ENCODE measurements at places on chromosomes 11 and 22. TPM values are rescaled to one million over a fixed set of nuclear protein-coding genes. Genes with fewer than 3 reads are reported as not detected.

MMP3 gene
- 17.8 TPM for total RNA-seq

CLP1 gene
- total RNA-seq = 27.4 TPM

EMID1 gene
- total RNA-seq = 1.4 TPM

PLAAT2 gene
- not detected for total RNA-seq

MADD gene
- 6.9 TPM for total RNA-seq

ADAMTS15 gene
- 1.2 TPM for total RNA-seq

TPBGL gene
- not detected for total RNA-seq

MED17 gene
- 27.1 TPM for total RNA-seq

TPCN2 gene
- total RNA-seq = 2.4 TPM

DNA sequence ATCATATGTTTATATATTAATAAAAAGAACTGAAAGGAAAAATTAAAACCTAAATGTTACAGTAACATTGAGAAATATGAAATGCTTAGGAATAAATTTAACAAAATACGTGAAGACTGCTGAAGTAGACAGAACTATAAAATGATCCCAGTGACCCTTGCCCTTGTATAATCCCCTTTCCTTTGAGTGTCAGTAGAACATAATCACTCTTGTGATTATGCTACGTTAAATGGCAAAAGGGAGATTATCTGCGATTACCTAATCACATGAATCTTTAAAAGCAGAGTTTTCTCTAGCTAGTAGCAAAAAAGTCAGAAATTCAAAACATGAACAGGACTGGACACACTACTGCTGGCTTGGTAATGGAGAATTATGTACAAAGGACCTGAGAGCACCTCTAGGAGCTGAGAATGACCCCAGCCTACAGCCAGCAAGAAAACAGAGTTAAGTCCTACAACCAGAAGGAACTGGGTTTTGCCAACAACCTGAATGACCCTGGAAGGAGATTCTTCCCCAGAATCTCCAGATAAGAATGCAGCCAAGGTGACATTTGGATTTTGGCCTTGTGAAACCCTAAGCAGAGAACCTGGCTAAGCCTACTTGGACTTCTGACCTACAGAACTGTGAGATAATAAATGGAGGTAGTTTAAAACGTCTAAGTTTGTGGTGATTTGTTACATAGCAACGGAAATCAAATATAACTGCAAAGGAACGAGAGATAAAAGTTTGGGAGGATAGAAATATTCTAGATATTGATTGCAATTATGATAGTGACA lies 157.2 kb downstream of the ATG16L2 start:
- no peak for DNase-seq

DNA sequence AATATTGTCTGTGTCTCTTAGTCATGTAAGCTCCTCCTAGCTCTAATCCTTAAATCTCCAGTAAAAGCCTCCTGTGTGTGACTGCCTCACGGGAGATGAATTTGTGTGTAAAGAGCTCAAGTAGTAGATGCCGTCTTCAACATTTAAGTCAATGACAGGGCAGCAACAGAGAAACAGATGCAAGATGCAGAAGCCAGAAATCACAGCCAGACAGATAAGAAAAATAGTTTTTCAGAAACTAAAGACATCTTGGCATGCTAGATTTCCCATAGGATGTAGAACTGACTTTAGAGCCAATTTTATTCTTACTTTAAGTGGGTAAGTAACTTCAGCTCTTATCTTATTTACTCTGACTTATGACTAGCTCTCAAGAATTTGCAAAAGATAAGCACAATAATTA lies 652.8 kb downstream of the KCNA4 start:
- no peak for DNase-seq

DNA sequence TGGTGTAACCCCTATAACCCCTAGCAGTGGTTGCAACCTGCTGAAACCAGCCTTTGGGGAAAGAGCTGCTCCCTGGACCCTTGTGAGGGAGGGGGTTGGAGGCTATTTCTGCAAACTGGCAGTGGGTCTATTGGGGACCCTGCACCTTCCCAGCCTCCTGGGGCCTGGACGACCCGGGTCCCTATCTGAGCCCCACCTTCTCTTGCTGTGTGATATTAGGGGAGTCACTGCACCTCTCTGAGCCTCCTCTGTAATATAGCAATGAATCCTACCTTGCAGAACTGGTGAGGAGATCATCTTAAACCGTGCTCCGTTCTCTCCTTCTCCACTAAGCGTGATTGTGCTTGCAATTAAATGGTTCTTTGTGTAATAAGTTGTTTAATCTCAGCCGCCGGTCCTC lies 24.0 kb upstream of the MPPED1 start:
- no peak for DNase-seq

- DNase-seq = peak; percentile 79
Observed at GRCh38 chr11:41245184-41245583, 214.3 kb downstream of the LRRC4C start.

DNA sequence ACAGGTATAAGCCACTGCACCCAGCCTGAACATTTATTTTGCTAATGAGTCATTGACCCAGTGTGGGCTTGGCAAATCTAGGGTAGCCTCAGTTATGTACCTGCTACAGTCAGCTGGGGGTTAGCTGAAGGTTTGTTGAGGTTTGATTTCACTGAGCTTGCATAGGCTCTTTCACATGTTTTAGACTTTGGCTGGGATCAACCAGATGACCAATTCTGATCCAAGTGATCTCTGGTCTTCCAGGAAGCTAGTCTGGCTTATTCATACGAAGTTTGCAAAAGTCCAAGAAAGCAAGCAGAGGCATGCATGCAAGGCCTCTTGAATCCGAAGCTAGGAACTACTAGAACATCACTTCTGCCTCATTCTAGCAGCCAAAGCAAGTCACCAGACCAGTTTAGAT lies 21.0 kb downstream of the SERPING1 start:
- no peak for DNase-seq

DNA sequence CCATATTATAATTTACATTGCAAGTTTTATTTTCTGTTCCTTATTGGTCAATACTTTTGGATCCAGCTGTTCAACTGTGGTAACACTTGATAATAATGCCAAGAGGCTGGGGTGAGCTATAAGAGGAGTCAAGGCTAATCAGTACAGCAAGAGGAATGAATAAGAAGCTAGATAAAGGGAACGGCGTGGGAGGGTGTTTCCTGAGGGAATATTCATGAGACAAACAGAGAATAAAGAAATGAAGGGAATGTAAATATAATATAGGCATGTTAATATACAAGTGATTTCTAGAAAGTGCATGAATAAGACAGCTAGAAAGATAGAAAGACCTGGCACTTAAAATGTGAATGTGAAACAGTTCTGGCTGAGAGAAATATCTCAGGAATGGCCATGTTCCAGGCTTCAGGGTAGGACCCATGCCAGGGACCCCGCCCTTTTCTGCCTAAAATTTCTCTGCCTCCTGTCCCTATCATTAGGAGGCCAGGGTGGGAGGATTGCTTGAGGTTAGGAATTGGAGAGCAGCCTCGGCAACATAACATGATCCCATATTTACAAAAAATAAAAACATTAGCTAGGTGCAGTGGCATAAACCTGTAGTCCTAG lies 3.9 kb downstream of the OR51B4 start:
- DNase-seq = no peak

DNA sequence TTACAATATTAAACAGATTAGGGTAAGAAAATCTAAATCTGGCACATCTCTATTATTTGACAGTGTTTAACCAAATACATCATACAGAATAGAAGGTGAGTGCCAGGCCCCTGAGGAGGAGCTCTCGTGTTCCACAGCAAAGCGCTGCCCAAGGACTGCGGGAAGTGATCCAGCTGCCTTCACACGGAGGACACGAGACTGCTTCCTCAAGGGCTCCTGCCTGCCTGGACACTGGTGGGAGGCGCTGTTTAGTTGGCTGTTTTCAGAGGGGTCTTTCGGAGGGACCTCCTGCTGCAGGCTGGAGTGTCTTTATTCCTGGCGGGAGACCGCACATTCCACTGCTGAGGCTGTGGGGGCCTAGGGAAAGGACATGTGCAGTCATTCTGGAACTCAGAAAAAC lies 71.1 kb downstream of the NCAPD3 start:
- DNase-seq = no peak

- DNase-seq = no peak
Observed at GRCh38 chr11:73856031-73856567, 20.5 kb downstream of the COA4 start.

GRCh38 chr11:102924851-102925380 lies 30.6 kb downstream of the MMP13 start:
- DNase-seq = no peak

GRCh38 chr11:90329043-90329442 lies 106.2 kb upstream of the CHORDC1 start:
- DNase-seq = no peak

DNA sequence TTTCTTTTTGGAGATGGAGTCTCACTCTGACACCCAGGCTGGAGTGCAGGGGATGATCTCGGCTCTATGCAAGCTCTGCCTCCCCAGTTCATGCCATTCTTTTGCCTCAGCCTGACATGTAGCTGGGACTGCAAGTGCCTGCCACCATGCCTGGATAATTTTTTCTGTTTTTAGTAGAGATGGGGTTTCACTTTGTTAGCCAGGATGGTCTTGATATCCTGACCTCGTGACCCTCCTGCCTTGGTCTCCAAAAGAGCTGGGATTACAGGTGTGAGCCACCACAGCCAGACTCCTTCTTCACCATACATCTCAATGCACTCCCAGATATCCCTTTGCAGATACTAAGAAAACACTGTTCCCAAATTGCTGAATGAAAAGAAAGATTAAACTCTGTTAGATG lies 224.3 kb downstream of the OR4A5 start:
- DNase-seq = no peak

- no peak for DNase-seq
Observed at GRCh38 chr11:67302571-67303131, 679 bp upstream of the SSH3 start.

GRCh38 chr11:10540546-10540914 lies 457 bp downstream of the RNF141 start:
- no peak for DNase-seq

- no peak for DNase-seq
Observed at GRCh38 chr11:9160166-9160565, 68.8 kb upstream of the SCUBE2 start.

GRCh38 chr22:17217179-17217578 lies 2.1 kb downstream of the ADA2 start:
- DNase-seq = no peak

DNA sequence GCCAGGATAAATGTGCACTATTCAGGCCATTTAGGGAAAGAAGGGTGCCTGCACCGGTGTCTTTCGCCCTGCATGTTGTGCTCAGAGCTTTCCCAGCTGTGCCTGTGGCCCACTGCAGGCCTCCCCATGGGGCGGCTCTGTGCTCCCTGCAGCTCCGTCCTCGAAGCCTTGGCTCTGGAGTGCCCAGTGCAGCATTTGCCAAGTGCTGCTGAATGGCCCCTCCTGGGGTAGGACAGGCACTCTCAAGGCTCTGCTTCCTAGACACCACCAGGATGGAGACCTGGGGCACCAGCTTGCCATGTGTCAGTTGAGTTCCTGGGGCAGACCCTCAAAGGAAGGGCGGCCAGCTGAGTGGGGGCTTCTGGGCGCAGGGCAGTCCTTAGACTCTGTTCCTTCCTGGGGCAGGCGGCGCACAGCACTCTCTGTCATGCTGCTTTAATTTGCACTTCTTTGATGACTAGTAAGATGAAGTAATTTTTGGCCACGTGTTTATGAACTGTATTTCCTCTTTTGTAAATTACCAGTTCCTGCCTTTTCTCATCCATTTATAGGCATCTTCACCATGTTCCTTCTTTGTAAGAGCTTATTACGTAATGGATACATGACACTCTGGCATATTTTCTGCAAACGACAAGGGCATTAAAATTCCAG lies 32.1 kb upstream of the GNB1L start:
- DNase-seq = no peak
